ENCODE measurements at places on chromosomes 12 and 14.

- DNase-seq, result no peak
Measured at GRCh38 chr12:117874842-117875434, 93.9 kb downstream of the KSR2 start.

DNA sequence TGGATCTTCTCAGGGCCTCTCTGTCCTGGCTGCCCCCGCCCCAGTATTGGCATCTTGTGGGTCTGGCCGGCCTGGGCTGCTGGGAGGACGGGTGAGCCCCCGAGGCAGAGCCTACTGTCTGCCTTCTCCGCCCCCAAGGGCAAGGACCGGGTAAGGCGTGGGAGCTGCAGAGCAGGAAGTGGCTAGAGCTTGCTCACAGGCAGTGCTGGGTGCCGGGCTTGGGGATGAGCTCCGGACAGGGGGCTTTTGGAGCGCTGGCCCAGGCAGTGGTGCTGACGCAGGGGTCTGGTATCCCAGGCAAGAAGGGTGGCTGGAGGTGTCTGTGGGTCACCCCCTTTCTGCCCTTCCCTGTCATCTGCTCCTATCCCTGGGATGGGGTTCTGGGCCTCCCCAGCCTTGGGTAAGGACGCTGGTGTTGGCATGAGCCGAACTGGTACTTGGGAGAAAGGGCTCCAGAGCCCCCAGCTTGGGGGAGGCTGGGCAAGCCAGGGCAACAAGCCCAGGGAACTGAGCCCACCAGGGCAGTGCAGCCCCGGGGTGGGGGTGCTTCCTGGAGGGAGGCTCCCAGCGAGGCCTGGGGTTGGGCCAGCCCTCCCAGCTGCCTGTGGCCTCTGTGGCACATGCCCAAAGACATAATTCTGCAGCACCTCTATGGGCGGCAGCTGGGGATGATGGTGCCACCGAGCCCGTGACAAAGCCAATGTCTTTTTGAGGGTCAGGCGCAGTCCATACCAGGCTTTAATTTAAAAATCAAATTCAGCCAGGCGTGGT lies 126.3 kb downstream of the KIF26A start:
- DNase-seq, result no peak

- no peak for DNase-seq
Measured at GRCh38 chr12:104598342-104599271, 141.9 kb downstream of the CHST11 start.

DNA sequence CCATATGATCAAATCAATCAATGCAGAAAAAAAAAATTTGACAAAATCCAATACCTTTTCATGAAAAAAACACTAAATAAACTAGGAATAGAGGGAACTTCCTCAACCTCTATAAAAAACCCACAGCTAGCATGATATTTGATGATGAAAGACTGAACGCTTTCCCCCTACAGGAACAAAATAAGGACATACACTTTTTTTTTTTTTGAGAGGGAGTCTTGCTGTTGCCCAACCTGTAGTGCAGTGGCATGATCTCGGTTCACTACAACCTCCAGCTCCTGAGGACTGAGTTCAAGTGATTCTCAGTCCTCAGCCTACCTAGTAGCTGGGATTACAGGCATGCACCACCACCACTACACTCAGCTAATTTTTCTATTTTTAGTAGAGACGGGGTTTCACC lies 17.9 kb upstream of the CAMKK2 start:
- no peak for DNase-seq

DNA sequence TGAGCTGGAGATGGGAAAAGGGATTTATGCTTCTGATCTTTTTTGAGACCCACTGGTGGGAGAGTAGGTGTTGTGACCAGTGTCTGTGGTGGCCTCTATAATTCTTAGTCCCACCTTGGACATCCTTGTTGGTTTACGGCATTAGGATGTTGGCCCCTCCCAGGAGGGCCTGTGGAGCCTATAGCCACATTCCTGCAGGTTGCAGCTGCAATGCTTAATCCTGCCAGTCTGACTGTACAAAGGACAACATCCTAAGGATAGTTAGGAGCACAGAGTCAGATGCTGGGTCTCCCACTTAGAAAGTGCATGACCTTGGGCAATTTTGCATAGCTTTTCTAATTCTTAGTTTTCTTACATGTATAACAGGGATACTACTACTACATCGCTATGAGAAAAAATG lies 150.9 kb upstream of the SLC38A2 start:
- no peak for DNase-seq

DNA sequence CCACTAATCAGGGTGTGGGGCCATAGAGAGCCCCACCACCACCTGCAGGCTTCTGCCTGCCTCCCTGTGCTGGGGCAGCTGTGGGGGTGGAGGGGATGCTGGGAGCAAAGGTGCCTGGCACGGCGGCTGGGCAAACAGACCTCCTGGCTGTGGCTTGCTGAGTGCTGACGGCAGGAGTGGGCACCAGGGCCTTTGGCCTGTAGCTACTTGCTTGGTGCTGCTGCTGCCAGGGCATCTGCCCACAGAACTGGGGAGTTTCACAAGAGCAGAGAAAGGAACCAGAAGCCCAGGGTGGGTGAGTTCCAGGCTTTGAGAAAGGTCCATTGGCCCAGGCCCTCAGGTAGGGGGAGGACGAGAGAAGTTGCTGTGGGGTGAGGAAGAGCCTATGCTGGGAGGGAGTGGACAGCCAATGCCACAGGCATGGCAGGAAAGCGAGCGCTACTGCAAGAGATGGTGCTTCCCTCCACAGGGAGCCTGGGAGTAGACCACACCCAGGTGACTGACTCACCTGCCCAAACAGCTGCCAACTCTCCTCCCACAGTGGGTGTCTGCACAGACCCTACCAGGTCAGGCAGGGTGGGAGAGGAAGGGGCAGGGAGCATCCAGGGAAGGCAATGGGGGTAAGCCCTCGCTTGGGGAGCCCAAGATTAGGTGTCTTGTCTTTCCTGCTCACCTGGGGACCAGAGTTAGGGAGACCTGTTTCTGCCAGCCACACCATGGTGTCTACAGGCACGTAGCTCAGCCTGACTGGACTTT lies 39.0 kb upstream of the HDAC7 start:
- DNase-seq, result no peak

- DNase-seq, result no peak
Measured at GRCh38 chr14:61329478-61330051, 8.2 kb downstream of the PRKCH start.

- no peak for DNase-seq
Measured at GRCh38 chr12:15546102-15546701, 223.9 kb downstream of the PTPRO start.

GRCh38 chr12:94458877-94459727 lies 565 bp downstream of the CEP83 start:
- no peak for DNase-seq

- no peak for DNase-seq
Measured at GRCh38 chr12:19165451-19165850, 35.9 kb downstream of the PLEKHA5 start.

GRCh38 chr12:65458718-65459117 lies 180.2 kb downstream of the MSRB3 start:
- DNase-seq, result no peak

- DNase-seq, result no peak
Measured at GRCh38 chr12:20423557-20423956, 55.2 kb downstream of the PDE3A start.

DNA sequence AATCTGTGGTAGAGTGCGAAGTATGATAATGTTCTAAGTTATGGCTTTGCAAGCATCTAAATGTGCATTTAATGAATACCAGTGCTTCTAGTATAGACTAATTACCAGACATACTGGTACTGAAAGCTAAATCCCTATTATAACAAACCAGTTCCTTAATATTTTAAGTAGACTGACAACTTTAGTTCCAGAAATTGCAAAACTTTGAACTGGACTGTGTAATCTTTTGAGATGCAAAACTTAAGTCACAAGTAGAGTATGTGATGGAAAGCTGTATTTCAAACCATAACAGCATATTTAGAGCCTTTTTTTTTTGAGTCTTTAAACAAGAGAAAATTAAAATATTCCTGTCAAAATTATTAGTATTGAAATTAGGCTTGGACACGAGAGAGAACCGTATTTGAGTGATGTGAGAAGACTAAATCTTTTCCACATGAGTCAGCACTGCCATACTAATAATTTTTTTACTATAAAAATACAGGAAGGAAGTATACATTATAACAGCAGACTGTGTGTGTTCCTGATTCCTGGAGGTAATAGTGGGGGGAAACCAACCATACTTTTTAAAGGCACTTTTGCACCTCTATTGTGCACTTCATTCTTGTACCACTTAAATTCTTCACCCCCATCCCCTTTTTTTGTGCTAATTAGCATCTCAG lies 45.5 kb downstream of the PPM1A start:
- no peak for DNase-seq

- peak; percentile 9 for DNase-seq
Measured at GRCh38 chr12:72872238-72872887, 600.2 kb downstream of the TRHDE start.

DNA sequence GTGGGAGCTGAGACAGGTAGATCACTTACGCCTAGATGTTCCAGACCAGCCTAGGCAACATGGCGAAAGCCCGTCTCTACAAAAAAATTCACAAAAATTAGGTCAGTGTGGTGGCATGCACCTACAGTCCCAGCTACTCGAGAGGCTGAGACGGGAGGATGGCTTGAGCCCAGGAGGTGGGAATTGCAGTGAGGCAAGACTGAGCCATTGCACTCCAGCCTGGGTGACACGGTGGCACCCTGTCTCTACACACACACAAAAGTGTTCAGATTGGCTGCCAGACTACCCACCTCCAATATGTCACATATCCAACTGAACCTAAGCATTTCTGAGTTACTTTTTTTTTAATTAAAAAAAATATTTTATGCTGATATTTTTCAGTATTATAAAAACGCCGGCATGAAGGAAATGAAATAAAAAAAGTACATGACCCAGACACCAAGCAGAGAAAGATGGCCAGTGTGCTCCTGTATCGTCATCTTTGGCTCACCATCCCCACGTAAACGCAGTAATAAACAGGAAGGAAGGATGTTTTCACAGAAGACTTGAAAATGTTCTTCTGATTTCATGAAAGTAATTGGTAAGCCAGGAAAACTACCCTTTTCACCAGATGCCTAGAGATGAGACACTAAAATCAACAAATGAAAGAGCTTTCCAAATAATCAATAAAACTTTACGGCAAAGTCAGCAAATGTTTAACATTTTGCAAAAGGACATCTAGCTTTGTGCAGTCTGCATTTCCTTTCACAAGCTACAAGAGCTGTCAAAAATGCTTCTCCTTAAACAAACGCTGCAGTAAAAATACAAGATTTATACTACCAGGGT lies 26.4 kb downstream of the CDC42BPB start:
- no peak for DNase-seq

- no peak for DNase-seq
Measured at GRCh38 chr14:65263177-65263788, 149.2 kb upstream of the FUT8 start.
